RWPE2 (cell line): ENCODE measurements at places on chromosomes 13 and 19.

DNA sequence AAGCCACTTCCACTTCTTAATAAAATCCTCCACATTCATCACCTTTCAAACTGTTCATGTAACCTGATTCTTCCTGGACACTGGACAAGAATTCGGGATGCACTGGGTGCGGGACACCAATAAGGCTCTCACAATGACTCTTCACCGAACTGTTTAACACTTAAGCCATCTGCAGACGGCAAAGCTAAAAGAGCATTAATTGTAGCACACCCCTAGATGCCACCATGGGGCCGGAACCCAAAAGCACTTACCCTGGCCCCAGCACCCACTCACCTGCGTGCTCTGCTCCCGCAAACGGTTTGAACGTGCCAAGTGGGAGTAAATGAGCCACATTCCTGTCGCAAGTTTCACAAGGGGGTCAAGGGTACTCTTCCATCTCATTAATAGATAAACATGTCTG, 254.3 kb upstream of the PRR20A start:
- DNase-seq = no peak

- no peak for DNase-seq
Observed at GRCh38 chr13:76799696-76800095, 86.5 kb downstream of the KCTD12 start.

- no peak for DNase-seq
Observed at GRCh38 chr13:19061278-19061677, 120.3 kb downstream of the TUBA3C start.

DNA sequence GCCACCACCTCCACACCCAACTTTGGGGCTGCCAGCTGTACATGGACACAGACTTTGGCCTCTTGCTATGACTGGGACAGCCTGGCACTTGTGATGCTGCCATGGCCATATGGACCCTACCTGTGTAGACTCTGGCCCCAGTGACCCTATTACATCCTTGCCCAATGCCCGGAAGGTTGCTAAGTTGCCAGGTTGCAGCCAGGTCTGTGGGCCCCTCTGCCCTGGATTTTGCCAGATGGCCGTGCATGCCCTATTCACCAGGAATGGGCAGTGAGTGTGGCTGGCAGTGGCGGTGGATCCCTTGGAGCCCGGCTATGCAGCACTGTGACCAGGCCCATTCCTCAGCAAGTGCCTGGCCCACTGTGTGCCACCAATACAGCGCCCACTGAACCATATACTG, 8.9 kb upstream of the SDHAF1 start:
- no peak for DNase-seq

GRCh38 chr13:38758277-38758676, 71.4 kb downstream of the FREM2 start:
- no peak for DNase-seq

GRCh38 chr19:2575734-2576481, 100.0 kb downstream of the GADD45B start:
- no peak for DNase-seq

DNA sequence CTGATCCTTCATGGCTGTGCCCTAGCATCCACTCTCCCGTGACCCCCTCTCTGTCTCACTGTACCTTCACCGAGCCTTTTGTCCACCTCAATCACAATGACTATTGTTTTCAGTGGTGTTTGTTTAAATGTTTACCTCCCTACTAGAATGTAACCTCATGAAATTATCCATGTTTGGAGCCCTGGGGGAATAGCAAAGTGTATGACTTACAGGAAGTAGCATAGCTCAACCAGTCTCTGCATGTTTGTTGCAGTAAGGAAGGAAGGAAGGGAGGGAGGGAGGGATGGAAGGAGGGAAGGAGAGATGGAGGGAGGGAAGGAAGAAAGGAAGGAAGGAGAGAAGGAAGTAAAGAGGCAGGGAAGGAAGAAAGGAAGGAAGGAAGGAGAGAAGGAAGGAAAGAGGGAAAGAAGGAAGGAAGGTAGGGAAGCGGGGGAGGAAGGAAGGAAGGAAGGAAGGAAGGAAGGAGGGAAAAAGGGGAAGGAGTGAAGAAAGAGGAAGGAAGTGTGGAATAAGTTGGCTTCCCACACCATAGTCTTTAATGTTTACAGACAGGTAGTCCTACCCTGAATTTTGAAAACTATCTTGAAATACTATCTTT, 421.4 kb downstream of the COG6 start:
- DNase-seq = no peak

DNA sequence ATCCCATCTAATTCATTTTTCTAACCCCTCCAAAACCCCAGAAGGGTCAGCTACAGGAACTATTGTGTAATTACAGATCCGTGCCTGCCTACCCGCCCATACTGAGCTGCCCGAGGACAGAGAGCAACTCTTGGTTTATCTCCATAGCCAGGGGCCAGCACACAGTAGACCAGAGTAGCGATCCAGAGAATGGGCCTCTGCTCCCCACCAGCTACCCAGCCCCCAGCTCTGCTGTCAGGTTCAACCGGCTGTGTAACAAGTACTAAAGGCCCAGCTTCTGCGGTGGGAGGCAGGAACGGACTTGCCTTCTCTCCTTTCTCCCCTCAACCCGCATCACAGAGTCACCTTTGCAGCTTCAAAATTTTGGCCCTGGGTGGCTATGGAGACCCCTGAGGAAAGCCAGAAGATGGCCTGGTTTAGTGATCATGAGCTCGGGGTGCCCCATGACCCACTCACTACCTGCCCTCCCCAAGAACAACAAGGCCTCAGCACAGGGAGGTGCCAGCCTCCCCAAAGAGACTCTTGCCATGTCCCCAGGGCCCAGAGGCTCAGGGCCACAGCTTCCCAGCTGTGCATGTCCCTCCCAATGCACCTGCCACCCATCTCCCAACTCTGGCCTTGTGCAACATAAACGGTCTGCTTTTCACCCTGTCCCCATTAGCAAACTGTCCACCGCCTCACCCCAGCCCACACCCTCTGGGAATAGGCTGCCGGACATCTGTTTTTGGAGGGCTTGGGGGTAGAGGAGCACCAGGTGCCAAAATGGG, 5.7 kb downstream of the CALM3 start:
- DNase-seq = no peak

- DNase-seq = no peak
Observed at GRCh38 chr13:80633251-80633650, 292.3 kb upstream of the SPRY2 start.

DNA sequence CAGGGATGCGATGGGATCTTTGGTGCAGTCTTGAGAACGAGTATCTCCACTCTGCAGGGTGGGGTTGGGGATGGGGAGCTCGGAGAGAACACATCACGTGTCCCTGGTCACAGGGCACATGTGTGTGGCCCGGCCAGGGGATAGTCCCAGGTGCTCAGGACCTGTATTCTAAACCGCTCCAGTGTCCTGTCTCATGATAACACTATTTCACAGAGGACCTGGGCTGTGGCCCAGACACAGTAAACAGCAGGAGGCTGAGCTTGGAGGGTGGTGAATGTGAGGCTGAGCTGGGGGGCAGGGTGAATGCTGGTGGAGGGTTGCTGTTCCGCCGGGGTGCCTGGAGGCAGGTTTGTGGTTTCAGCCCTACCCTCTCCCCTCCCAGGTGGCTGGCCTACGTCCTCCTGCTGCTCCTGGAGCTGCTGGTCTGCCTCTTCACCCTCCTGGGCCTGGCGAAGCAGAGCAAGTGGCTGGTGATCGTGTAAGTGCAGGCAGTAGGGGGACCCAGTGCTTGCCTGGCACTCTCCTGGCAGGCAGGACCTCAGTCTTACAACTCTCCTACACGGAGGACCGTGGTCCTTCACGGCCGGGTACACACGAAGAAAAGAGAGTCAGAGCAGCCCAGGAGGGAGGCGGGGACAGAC, 11.1 kb downstream of the TTYH1 start:
- DNase-seq = no peak

- DNase-seq = no peak
Observed at GRCh38 chr13:34020388-34020787, 202.4 kb downstream of the RFC3 start.

GRCh38 chr13:105033999-105034398, 1501.5 kb downstream of the EFNB2 start:
- no peak for DNase-seq

DNA sequence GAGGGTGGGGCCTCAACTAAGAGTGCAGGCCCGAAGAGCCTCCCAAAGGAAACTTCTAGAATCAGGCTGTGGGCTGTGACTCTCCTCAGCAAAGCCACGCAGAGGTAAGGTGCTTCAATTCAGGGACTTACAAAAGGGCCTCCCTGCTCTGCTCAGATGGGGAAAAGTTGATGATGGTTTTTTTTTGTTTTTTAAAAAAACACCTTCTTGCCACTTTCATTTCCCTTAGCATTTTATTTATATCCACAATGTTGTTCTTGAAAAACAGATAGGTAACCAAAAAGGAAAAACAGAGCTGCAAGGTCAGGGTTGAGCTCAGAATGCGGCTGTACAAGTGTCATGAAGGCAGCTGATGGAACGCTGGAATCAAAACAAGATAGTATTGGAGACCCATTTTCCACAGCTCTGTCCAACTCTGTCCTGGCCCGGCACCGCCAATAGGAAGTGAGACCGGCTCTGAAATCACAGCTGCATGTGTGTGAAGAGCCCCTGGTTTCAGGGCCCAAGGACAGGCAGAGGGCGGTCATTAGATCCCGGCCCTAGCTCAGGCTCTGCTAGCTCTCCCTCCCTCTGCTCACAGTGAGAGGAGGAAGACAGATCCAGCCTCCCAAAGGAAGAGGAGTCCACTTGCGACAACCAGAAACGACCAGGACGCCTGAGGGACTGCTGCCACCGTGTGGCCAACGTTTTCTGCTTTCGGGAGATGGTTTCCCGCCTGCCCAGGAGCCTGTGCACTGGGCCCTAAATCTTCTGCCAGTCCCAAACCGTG, 58.3 kb downstream of the KLF2 start:
- no peak for DNase-seq

GRCh38 chr19:17687857-17688784, at the start of gene UNC13A:
Gene UNC13A, minus strand, starts transcription at chr19:17688354. Its CDS starts 155 bp downstream, at chr19:17688199.
- DNase-seq = no peak

- DNase-seq = no peak
Observed at GRCh38 chr13:100532836-100533435, 55.7 kb downstream of the GGACT start.

DNA sequence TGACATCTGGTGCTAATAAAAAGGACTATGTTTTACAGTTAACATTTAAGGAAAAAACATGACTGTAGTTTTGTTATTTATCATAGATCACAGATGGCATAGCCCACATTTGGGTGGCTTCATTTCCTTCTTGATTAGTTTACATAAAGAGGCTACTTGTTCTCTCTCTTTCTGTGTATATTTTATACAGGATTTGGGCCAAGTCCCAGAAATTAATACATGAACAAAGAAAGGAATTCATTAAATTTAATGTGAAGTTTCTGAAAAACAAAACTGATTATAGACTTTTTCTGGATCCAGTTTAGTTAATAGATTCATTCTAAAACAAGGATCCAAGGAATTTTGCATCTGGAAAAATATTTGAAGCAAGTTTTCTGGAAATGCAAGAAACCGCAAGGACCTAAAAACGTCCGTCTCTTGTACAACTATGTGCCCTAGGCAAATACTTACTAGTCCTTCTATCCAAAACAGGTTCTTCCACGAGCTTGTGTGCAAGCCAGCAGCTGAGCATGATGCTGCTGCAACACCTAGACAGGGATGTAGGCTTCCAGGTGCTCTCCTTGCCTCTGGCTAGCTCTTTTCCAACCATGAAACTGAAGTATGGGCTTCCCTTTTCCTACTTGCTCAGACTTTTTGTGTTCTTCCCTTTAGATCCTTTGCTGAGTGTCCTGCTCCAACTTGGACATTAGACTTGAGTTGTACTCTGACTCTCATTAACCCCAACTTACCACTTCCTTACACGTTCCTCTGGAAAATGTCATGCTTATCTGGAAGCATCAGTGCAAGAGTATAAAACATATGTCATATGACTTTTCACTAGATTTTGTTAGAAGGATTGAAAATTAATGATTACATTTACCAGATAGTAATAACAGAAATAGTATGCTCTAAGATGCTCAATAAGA, 161.5 kb upstream of the STARD13 start:
- DNase-seq = no peak

GRCh38 chr19:1864480-1865171, 1.2 kb upstream of the KLF16 start:
- DNase-seq = no peak

GRCh38 chr13:92303428-92303827, 905.0 kb downstream of the GPC5 start:
- DNase-seq = no peak

- DNase-seq = no peak
Observed at GRCh38 chr19:2330255-2330631, 1.8 kb downstream of the SPPL2B start.

DNA sequence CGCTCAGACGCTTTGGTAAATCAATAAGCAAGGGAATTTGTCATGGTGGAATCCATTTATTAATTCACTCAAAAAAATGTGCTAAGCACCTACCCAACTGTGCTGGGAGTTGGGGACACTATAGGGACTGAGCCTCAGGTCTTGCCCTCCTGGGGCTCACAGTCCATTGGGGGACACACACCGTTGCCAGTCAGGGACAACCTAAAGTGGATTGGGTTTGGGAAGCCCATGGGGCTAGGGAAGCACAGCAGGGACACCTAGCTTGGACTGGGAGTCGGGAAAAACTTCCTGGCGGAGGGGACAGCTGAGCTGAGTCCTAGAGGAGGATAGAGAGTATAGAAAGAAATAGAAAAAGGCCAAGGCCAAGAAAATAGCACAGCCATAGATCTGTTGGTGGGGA, 8.5 kb downstream of the FOSB start:
- no peak for DNase-seq

DNA sequence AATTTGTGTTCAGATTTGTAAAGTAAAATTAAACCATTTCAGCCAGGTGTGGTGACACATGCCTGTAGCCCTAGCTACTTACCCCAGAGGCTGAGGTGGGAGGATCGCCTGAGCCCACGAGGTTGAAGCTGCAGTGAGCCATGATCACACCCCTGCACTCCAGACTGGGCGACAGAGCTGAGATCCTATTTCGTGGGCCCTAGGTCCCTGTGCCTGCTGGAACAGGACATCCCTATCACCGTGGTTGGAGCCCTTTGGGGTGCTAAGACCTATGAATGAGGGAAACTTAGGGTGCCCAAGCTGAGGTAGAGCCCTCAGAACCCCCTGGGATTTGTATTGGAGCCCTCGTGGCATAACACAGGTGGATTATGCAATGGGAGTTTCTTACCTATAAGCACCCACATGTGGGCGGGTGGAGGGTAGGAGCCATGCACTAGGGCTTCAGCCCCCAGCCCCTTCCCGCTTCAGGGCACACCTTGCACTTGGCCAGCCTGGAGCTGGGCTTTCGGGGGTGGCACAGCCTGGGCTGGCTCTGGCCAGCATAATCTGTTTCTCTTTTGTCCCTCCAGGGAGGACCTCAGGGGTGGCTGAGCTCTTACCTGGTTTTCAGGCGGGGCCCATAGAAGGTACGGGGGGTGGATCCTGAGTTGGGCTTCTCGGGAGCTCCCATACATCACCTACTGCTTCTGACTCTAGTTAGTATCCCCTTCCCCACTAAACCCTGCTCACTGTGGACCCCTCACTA, 7.2 kb upstream of the USF2 start:
- DNase-seq = peak; percentile 24

- no peak for DNase-seq
Observed at GRCh38 chr19:19361075-19361594, 40.5 kb downstream of the MAU2 start.

GRCh38 chr19:16649734-16650133, 10.2 kb downstream of the SMIM7 start:
- DNase-seq = no peak
